ENCODE measurements at places on chromosomes 4 and X.

DNA sequence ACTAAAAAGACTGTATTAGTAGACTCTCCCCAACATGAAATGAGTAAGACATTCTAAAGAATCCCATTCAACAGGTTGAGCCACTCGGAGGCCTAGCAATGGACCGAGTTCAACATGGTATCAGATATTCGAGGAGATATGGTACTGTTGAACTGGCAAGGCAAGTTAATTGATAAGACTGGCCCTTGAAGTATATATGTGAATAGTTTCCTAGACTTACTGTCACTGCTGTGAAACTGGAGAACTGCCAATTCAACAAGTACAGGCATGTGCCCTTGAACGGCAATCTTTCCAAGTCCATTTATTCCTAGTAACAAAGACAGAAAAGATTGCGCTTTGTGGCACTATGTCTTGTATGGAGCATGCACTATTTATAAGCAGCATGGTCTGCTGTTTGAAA, 24.4 kb downstream of the FAT1 start:
- no peak for DNase-seq

GRCh38 chrX:16464369-16464768, 185.6 kb upstream of the S100G start:
- DNase-seq, result no peak

- DNase-seq, result no peak
Observed at GRCh38 chrX:131217989-131218388, 71.1 kb downstream of the IGSF1 start.

GRCh38 chr4:10253765-10254164, 137.2 kb upstream of the WDR1 start:
- no peak for DNase-seq

- DNase-seq, result no peak
Observed at GRCh38 chr4:7595934-7596461, 161.3 kb upstream of the PSAPL1 start.

DNA sequence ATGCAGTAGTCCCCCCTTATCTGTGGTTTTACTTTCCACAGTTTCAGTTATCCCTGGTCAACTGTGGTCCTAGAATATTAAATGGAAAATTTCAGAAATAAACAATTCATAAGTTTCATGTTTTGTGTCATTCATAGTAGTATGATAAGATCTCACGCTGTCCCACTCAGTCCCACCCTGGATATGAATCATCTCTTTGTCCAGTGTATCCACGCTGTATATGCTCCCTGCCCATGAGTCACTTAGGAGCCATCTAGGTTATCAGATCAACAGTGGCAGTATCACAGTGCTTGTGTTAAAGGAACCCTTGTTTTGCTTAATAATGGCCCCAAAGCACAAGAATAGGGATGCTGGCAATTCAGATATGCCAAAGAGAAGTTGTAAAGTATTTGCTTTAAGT, 16.2 kb upstream of the SYTL4 start:
- no peak for DNase-seq

DNA sequence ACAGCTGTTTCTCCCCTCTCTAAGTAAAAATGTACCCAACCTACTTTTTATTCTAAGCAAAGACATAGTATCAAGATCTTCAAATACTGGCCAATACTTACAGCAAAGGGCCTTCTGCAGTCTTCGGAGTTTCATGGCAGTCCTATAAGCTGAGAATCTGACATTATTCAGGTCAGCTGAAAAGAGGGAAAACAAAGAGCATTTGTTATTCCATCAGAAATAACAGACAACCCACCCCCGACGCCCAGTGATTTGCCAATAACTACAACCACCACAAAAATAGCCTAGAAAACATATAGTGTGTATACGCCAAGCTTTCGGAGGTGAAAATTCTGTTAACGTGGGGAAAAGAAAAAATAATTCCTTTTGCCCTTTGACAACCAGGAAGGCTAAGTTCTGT, 151.1 kb upstream of the FTHL17 start:
- DNase-seq, result no peak

- DNase-seq, result no peak
Observed at GRCh38 chrX:69503228-69503781, 821 bp upstream of the NALF2 start.

DNA sequence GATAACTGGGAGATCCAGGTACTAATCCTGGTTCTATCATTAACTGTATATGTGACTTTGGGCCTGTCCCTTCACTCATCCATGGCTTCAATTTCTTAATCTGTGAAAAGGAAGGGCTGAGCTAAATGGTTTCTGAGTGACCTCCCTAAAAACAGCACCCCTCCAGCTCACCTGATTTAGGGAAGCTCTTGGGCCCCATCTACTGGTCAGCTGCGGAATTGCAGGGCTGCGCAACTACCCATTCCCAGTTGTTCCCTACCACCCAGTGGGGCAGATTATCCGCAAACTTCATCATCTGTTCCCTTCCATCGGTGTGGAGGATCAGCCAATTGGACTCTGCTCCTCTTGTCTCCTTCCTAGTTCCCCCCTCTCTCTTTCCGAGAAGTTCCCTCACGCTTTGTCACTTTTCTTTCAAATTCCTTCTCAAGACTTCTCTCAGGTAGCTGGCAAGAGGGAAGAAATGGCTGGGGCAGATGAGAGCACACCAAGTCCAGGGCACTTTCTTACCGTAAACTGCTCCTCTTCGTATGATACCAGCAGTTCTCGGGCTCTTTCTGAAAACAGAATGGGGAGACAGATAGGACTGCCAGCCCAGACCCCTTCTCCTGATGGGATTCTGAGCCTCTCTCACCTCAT, 5.8 kb downstream of the LAS1L start:
- peak; percentile 35 for DNase-seq

DNA sequence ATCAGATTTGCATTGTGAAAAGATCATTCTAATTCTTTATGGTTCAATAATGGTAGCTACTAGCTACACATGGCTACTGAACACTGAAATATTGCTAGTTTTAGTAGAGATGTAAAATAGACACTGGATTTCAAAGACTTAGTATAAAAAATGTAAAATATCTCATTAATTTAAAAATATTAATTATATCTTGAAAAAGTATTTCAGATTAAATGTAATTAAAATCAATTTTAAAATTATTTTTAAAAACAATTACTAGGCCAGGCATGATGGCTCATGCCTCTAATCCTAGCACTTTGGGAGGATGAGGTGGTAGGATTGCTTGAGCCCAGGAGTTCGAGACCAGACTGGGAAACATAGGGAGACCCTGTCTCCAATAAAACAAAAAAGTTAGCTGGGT, 20.4 kb upstream of the TLR2 start:
- DNase-seq, result no peak

DNA sequence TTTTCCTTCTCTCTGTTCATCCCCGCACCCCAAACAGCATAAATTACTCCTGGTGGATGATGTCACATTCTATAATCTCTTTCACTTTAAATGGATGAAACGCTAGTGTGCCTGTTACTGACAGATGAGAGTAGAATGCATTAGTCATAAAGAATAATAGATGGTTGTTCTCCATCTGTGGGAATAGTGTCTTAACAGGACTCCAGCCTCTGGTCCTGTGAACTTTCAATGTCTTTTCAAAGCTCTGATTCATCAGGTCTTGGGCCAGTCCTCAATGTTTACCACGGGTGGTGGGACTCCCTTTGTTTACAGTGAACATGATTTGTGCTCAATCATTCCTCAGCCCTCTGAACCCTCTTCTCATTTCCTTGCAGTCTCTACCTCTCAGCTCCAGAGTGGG, 182.6 kb downstream of the GABRB1 start:
- no peak for DNase-seq

GRCh38 chrX:24874604-24875247, 141.0 kb downstream of the ARX start:
- DNase-seq, result no peak

DNA sequence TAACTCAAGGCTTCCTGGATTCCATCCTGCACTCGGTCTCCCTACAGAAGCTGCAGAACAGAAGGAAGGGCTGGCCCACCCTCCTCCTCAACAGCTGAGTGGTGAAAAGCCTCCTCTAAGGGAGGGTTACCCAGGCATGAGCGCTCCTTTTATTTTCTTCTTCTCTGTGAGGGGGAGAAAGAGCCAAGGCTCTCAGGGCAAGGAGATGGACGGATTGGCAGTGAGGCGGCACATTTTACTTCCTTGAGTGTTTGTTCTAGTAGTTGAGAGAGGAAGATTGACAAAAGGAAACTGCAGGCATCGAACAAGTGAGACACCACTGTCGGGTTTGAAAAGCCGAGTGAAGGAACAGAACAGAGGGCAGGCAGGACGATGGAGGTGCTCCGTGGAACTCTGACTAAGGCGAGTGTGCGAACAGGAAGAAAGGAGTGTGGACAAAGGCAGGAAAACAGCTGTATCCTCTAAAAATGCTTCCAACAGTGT, 38.4 kb upstream of the STS start:
- no peak for DNase-seq

- no peak for DNase-seq
Observed at GRCh38 chrX:41686788-41687187, 2.0 kb upstream of the GPR34 start.

- DNase-seq, result peak; percentile 37
Observed at GRCh38 chrX:17375637-17376430, 834 bp downstream of the NHS start.

DNA sequence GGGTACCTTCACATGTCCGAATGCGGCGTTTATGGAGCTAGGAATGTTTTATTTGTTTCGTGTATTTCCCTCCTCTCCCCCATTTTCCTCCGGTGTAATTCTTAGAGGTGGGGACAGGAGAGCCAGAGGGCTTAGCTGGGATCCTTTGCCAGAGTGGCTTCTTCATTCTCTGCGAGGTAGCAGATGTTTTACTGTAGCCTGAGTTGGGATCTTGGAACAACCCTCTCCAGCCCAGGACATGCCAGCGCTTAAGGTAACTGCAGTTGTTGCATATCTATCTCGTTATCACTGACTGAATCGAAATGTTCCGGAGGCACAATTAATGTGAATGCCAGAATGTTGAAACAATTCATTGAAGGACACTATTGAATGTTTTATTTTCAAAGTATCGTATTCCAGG, 59.0 kb upstream of the DYNLT3 start:
- no peak for DNase-seq

DNA sequence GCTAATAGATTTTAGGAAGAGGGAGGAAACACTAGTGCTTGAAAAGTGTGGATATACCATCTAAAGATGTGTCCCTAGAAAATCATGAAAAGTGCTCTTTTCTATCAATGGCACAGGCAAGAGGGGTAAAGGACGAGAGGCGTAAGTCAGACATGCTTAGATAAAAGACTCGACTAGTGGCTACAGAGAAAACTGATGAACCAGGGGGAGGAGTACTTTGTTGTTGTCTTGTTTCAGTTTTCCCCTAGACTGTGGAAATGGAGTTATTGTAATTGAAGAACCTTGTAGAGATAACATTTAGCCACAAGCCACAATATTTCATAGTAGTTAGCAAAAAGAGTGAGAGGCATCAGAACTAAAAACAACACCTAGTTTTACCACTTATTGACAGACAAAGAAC, 21.4 kb downstream of the GALNTL6 start:
- DNase-seq, result no peak

DNA sequence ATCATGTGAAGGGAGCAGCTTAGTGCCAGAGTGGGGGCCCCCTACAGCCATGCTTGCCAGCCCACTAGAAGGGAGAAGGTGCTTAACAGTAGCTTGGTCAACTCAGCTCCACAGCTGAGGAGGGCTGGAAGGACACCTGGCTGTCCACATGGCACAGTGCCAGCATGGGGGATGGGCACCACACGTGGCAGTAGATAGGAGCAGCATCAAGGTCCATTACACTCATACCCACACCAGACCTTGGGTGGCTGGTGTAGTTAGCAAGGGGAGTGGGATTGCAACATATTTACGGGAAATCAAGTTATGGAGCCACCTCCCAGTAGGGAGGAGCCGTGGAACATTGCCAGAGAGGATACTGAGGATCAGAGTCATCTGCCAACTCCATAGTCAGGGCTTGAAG, 37.9 kb upstream of the SLC4A4 start:
- DNase-seq, result no peak

- no peak for DNase-seq
Observed at GRCh38 chrX:802846-803245, 172.3 kb downstream of the SHOX start.

DNA sequence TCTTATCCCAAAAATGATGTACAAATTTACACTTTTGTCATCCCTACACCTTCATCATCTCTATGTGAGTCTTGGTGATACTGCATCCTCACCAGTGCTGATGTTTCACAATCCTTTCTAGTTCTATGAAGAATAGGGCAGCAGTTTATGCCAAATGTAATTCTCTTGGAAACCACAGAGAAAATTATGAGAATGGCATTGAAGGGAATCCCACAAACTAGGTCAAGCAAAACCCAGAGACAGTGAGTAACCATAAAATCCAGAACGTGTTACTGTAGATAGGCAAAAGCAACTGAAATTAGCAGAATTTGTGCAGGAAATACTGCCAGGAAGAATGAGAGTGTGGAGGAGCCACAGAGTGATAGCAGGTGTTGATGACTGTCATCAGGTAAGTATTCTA, 24.5 kb downstream of the IL15 start:
- no peak for DNase-seq

- no peak for DNase-seq
Observed at GRCh38 chr4:25870081-25870480, 7.3 kb upstream of the SEL1L3 start.

GRCh38 chr4:48275686-48276085, 6.0 kb upstream of the TEC start:
- DNase-seq, result no peak

- DNase-seq, result no peak
Observed at GRCh38 chrX:155966876-155967275, 30.6 kb upstream of the IL9R start.

GRCh38 chrX:57453901-57454300, 137.9 kb upstream of the ZXDB start:
- no peak for DNase-seq

GRCh38 chr4:174435974-174436373, 86.3 kb downstream of the HPGD start:
- DNase-seq, result no peak

DNA sequence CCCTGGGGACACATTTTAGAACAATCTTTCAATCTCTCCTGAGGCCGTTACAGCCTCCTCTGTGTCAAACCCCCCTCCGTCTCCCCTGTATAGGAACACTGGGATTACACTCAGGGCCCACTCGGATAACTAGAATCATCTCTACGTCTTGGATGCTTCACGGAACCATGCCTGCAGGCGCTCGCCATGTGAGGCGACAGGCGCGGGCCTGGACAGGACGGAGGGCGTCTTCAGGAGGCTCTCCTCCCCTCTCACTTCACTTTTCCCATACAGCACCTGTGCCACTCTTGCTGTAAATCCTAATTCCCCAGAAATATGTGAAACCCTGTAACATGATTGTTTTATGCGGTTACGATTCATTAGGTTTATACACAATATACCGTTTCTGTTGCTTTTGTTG, 4.0 kb upstream of the IDUA start:
- no peak for DNase-seq

GRCh38 chrX:65017451-65017850, 41.2 kb upstream of the ZC4H2 start:
- DNase-seq, result no peak
